ENCODE measurements at places on chromosomes 5 and 9.

- DNase-seq: no peak
Observed at GRCh38 chr9:32345243-32345642, 39.2 kb upstream of the ACO1 start.

DNA sequence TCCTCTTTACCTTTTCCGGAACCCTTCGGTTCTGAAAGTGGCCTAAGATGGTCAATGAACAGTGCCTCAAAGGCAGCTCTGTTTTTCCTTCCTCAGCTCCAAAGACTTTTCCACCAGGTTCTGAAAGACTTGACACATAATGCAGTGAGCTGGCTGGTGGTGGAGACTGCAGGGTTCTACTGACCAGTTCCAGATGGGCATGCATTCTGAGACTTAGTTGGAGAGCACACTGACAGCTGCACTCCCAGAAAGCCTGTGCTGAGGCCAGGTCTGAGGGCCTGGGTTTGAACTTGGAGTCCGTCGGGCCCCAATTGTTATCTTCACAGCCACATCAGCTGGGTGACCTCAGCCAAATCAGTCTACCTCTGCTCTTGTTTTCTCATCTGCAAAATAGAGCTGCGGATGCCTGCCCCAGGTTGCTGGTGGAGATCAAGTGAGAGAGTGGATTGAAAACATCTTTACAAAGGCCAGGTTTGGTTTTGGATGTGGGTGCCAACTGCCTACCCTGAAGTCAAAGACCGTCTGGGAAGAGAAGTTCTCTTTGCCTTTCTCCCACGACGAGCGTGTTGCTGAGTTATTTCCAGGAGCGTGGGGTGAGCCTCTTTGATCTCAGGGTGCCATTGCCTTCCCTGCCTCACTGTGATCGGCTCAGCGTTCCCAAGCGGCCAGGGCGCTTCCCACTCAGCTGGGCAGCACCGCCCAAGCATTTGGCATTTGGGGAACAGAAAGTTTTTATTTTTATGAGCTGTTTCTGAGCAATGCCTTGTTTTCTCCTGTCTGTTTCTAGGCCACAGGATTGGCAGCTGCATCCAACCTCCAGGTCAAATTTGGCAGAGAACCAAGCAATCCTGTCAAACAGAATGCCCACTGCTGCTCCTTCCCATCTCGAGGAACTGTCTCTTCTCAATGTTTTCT lies 54.9 kb downstream of the RAD23B start:
- DNase-seq: no peak

DNA sequence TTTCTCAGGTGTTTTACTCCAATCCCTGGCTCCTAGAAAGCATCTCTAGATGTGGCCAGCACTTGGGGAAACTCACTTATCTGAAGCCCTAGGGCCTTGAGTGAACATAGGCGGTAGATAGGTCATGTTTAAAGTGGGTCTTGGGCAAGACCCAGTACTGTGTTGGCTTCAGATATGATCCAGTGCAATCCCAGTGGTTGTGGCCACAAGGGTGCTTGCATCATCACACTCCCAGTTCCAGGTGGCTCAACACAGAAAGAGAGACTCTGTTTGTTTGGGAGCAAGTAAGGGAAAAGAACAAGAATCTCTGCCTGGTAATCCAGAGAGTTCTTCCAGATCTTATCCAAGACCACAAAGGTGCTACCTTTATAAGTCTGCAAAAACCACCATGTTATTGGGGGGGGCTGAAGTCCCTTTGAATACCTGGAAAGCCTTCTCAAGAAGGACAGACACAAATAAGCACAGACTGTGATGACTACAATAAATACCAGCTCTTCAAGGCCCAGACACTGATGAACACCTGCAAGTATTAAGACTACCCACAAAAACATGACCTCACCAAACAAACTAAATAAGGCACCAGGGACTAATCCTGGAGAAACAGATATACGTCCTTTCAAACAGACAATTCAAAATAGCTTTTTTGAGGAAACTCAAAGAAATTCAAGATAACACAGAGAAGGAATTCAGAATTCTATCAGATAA lies 114.7 kb downstream of the LURAP1L start:
- DNase-seq: no peak

DNA sequence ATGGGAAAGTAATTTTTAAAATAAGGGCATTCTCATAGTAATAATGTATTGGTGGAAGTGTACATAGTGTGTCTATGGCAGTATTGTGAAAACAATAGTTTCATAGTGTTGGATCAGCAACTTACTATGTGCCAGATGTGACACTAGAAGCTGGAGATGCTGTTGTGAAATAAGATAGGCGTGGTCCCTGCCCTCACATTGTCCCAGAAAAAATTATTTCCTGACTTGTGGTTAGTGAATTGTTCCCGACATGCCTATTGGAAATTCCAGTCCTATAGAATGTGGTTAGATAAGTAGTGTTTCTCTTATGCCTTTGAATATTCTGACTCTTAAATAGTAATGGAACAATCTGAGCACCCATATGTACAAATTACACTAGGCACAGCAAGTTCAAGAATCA lies 55.3 kb upstream of the MTAP start:
- DNase-seq: peak; percentile 89

GRCh38 chr5:141517880-141518617 lies 29.2 kb downstream of the PCDHGC5 start:
- peak; percentile 71 for DNase-seq

DNA sequence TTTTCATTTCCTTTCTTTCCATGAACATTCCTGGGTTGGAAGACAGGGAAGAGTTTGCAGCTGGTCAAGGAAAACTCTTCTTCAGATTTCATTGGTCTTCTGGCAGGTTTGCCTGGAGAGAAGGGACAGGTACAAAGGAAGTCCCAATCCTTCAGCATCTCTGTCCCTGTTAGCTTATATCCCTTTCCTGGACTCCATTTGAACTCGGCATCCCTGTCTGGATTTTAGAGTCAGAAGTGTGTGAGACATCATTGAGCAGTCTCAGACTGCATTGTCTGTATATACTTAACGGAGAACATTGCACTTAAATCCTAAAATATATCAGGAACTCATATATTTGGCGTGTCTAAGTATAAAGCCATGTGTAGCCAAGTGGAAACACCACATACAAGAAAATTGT lies 54.9 kb downstream of the ADGRV1 start:
- DNase-seq: no peak

GRCh38 chr9:27340961-27341511 lies 44.1 kb upstream of the EQTN start:
- DNase-seq: no peak

DNA sequence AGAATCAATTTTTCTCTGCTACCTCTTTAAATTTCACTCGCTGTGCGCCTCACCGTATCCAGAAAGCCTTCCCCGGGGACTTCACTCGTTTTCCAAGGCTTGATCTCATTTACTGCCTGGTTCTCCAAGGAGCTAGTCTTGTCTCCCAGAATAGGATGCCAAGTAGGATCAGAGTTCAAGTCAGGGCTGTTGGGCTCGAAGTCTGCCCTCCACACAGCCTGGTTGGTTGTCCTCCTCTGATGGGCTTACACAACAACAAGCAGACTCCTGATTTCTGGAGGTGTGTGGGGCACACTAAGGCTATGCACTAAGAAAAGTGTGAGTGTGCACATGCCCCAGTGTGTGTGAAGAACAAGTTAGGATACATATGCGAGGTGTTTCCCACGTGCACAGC lies 14.0 kb upstream of the TNIP1 start:
- peak; percentile 80 for DNase-seq

DNA sequence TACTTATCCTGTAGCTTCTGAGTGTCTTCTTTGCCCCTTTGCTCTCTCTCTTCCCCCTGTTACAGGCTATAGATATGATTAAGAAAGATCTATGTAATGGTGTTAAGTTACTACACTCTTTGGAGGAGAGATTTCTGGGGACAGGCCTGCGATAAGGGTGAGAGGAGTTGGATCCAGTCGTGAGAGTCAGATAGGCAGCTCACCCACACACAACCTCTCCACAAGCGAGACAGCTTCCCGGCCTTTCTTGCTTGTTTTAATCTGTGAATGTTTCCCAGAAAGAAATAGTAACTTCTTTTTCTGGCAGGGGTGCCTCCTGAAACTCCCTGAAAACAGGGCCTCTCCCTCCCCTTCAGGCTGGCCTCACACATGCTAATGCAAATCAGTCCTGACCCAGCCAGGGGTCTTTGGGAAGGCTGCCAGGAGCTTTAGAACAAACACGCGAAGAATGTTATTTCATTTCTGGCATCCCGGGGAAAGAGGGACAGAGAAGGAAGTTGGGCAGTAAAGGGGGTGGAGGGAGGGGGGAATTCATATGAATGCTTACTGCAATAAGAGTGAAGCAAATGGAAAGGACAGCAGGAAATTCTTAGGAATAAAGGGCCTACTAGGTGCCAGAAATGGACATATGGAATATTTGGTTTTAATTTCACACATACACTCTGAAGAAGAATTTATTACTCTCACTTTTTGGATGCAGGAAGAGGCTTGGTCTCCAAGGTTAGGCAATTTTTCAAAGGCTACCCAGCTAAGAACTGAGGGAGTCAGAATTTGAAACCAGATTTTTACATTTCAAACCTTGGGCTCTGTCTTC lies 215.8 kb upstream of the TRIM32 start:
- DNase-seq: peak; percentile 99

DNA sequence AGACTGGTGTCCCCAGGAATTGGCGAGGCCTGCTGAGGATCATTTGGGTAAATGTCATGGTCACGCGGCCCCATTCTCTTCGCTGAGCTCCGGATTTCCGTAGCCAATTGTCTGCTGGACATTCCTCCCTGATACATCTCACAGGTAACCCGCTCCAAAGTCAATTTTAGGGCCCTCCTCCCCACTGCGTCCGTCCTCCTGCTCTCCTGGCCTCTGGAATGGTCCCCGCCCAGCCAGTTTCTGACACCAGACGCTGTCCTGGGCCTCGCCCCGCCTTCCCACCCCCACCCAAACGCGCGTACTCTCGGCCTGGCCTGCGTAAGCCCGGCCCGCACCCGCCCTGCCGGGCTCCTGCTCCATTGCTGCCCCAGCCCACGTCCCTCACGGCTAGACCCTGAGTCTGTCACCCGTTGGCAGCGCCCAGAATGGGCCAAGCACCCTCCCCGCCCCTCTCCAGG lies 202.0 kb downstream of the AUH start:
- DNase-seq: peak; percentile 39

- DNase-seq: no peak
Observed at GRCh38 chr5:10441992-10442435, 335 bp downstream of the ROPN1L start.

- DNase-seq: peak; percentile 0
Observed at GRCh38 chr5:99771296-99771695, 763.9 kb upstream of the FAM174A start.

- no peak for DNase-seq
Observed at GRCh38 chr5:163172540-163173338, 264.7 kb upstream of the CCNG1 start.

GRCh38 chr5:89849830-89850512 lies 559.6 kb downstream of the CETN3 start:
- no peak for DNase-seq

DNA sequence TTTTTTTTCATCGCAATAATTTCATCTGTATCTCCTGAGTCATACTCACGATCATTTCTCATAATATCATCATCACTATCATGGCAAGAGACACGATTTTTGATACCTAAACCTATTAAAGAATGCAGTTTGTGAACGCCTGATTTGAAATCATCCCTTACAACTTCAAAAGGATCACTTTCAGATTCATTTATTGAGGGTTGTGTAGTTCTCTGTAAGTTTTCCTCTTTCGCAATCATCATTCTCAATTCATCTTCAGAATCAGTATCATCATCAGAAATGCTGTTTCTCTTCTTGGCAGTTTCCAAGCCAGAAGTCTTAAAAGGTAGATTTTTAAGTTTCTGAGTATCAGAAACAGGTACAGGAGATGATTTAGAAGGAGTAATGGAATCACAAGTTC lies 9.7 kb downstream of the NOL8 start:
- no peak for DNase-seq

GRCh38 chr9:137286975-137287383 lies 9.5 kb downstream of the TOR4A start:
- DNase-seq: peak; percentile 67

GRCh38 chr5:56319526-56320181 lies 86.5 kb upstream of the ANKRD55 start:
- peak; percentile 78 for DNase-seq

DNA sequence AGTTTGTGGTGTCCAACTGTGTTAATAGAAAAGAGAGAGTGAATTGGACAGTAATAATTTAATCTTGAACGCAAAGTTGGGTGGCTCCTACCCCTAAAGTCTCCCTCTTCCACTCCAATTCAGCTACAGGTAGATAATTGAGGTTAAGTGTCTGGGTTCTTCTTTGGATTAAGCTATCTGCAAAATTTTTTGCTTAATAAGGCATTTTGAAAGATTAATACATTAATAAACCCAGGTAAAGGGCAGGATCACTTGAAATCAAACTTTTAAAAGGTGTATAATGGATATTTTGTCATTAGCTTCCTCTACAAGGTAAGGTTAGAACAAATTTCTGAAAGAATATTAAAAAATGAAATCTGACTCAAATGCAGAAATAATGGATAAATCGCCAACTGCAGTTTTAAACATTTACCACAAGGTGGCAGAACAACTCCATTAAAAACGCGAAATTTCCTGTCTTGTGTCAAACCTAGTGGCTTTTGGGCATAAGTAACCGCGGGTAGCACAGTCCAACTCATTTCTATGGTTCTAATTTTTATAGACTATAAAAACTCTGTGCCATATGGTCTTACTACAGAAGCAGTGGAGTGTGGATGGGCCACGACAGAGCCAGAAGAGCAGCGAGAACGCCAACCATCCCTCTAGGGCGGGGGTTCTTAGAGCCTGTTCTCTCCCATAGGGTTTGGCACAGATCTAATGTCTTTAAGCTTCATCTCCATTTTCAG lies 276.5 kb downstream of the ARHGEF28 start:
- DNase-seq: peak; percentile 81

GRCh38 chr5:35320029-35320428 lies 89.7 kb upstream of the PRLR start:
- DNase-seq: no peak

DNA sequence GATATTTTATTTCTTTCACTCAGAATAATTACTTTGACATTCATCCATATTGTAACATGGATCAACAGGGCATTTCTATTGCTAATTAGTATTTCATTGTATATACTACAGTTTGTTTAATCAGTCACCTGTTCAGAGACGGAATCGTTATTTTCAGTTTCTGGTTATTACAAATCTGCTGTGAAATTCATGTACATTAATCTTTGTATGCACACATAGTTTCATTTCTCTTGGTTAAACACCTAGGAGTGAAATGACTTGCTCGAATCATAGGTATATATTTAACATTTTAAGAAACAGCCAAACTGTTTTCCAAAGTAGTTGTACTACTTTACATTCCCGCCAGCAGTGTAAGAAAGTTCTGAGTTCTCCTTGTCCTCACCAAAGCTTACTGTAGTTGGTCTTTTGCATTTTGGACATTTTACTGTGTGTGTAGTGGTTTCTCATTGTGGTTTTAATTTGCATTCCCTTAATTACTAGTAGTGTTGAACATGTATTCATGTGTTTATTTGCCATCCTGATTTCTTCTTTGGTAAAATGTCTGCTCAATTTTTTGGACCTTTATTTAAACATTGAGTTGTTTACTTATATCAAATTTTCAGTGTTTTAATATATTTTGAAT lies 198.2 kb downstream of the SAXO1 start:
- DNase-seq: no peak

- DNase-seq: peak; percentile 8
Observed at GRCh38 chr9:71897577-71897976, 13.4 kb downstream of the ABHD17B start.

- no peak for DNase-seq
Observed at GRCh38 chr9:2083479-2083878, 68.3 kb downstream of the SMARCA2 start.

GRCh38 chr5:14172149-14172795 lies 29.1 kb downstream of the TRIO start:
- DNase-seq: no peak

GRCh38 chr9:129666575-129666974 lies 1.1 kb downstream of the PRRX2 start:
- DNase-seq: no peak

All from cardiac fibroblast (primary cell).